ENCODE measurements at places on chromosomes 3 and 15. TPM values are rescaled to one million over a fixed set of nuclear protein-coding genes. Genes with fewer than 3 reads are reported as not detected.

- H3K27ac ChIP-seq, result no peak overlapping the region
- H3K36me3 ChIP-seq, result no peaks in the 10 kb centered on the region
- no peaks in the 10 kb centered on the region for H3K4me1 ChIP-seq
- no peak for DNase-seq
Observed at GRCh38 chr3:109597444-109597843, 260.1 kb upstream of the DPPA4 start.

DNA sequence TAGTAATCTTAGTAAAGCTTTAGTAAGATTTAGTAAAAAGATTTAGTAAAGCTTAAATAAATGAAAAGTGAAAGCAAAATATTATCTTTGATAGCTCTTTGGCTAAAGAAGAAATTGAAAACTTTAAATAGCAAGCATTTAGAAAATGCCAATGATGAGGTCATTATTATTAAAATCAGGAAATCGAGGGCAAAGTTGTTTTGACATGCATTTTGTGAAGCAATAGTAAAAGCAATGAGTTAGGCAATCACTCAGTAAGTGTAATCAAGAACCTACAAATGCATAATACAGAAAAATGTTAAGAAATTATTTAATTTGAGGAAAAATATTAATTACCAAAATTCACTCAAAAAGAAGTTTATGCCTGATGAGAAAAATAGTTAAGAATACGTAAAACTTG, 280.3 kb upstream of the MME start:
- H3K36me3 ChIP-seq, result no peaks in the 10 kb centered on the region
- H3K27me3 ChIP-seq, result no peaks in the 10 kb centered on the region
- no peak for DNase-seq
- no peak overlapping the region for H3K4me3 ChIP-seq

The PRSS50 gene
- total RNA-seq, result not detected

The PLA2G4F gene
- total RNA-seq, result 0.05 TPM

The MME gene
- 0.34 TPM for total RNA-seq
